Kidney glomerular epithelial cell (primary cell): ENCODE measurements at places on chromosomes 11 and 22.

DNA sequence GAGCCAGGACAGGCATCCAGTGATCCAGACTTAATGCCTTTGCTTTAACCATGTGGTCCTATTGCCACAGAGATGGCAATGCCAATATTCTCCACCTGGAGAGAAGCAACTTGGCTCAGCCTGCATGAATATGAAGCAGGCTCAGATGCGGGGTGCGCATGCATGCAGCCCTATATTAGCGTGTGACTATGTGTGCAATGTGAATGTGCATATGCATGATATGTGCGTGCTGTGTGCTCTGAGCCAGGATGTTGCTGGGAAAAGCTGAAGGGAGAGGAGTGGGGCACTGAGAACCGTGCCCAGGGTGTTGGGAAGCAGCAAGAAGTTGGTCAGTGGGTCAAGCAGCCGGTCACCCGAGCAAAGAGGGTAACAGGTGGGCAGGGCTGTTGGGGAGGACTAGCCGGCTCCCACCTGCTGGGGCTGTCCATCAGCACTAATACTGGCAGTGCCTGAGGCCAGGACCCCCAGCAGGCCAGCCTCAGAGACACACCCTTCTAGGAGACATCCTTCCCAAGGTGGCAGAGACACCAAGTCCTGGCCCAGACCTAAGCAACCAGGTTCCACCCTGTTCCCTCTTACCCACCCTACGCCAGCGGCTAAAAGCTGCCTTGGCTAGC, 24.8 kb upstream of the MYOD1 start:
- no peak for DNase-seq

- DNase-seq: no peak
These were observed 12.7 kb downstream of the TMEM41B start for GRCh38 chr11:9301720-9302119.

DNA sequence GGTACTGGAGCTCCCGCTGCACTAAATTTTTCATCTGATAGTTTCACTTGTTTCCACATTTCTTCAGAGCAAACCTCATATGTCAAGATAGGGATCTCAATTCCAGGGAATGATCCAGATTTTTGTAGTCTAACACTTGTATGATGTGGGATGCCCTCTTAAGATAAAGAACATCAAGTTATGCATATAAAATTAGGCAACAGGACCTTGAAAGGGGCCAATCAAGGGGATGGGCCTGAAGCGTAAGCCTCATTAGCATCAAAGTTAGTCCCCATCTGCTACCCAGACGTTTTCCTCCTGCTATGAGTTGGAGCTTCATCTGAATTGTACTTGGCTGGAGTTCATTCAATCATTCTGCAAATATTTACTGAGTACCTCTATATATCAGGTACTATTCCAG, 17.5 kb downstream of the PDGFD start:
- DNase-seq: no peak

- DNase-seq: no peak
These were observed 558.4 kb downstream of the METTL15 start for GRCh38 chr11:28666632-28667031.

DNA sequence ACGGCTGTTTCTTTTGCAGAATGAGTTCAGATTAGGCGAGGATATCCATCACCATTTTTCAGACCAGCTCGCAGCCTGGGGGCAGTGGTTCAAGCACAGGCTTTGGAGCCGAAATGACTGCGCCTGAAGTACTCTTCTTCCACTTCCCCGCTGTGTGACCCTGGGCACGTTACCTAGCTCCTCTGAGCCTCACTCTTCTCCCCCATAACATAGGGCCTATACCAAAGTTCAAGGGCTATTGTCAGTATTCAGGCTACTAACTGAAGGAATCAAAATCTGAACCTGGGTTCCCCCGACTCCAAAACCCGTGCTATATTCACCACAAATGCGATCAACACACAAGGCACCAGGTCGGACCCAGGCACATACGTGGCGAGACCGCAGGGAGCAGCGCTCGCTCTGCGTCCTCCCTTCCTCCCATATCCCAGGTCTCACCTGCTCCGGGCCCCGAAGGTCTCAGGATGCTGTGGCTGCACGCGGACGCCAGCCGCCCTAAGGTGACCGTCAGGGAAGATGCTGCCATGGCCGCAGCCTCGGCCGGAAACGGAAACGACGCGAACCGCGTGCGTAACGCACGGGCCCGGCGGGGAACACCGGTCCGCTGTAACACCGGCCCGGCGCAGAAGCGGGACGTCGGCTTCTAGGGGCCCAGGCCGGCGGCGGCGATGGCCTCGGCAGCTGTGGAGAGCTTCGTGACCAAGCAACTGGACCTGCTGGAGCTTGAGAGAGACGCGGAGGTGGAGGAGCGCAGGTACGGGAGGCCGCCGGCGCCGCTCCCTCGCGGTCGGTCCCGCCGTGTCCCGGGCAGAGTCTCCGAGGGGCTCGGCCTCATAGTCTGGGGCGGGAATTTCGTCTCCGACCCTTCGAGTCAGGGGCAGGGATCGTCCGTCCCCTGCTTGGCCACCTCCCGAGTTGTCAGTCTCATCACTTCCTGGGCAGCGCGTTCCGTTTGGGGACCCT, at the start of the genes IGHMBP2 and MRPL21:
Gene IGHMBP2 (plus strand): TSS at position 604 of the 960 bp plus-strand sequence. CDS start 62 bp downstream, at position 666.
Gene MRPL21 (minus strand): TSS at position 545 of the 960 bp plus-strand sequence. CDS start 22 bp downstream, at position 523.
- peak; percentile 54 for DNase-seq

DNA sequence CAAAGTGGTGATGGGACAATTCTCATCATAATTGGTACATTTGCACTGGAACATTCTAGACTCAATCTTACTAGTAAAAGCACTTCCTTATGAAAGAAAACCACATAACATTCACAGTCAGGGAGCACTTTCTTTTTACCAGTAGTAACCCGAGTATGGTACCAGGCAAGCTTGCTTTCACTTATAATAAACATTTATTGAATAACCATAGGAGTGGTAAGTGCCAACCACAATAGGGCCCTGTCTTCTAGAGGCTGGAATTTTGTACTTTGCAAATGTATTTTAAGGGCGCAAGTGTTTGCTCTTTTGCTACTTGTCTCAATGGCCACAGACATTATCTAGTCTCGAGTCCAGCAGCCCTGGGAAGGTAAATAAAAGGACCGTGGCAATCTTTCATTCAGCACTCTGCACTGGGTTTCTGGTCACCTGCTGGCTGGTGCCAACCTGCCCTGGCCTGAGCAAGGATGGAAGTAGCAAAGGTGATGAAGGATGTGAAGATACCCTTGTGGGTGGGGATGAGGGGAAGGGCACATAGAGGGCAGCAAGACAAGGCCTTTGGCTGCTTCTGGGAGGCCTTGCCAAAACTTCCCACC, 24.2 kb downstream of the C22orf31 start:
- DNase-seq: no peak

- no peak for DNase-seq
These were observed 309.8 kb upstream of the CNTN5 start for GRCh38 chr11:98710986-98711385.

DNA sequence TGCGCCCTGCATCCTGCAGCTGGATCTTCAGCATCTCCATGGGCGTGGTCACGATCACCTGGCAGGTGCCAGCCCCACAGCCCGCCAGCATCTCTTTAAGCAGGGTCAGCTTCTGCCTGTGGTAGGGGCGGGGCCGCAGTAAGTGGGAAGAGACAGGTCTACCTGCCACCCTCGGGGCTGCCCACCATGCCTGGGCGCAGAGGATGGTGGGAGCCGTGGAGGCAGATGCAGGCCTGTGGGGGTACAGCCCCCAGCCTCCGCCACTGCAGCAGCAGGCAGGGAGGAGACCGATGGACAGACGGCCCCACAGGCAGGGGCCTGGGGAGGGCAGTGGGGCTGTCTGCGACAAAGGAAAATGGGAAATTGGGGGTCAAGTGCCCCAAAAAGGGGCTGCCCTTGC, 3.0 kb upstream of the CEND1 start:
- DNase-seq: no peak

DNA sequence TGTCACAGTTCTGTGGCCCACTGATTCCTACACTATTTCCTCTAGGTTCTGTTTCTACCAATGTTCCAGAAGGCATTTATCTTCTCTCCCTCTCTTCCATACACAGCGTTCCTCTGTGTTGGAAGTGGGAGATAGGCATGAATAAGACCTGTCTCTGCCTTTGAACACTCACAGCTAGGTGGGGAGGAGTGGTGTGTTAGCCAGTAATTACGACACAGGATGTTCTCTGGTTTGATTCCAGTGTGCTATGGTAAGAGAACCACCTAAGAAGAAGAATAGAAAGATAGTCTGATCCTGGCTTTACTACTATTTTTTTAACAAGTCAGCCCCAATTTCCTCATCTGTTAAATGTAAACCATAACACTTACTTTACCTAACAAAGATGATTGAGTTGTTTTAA, 200.2 kb upstream of the MTMR2 start:
- DNase-seq: no peak
